Amygdala (tissue), 56 donors: ENCODE measurements at places on chromosomes 2 and 18.

GRCh38 chr2:152462779-152463178 is 127.8 kb downstream of the FMNL2 start:
- no peak for DNase-seq

DNA sequence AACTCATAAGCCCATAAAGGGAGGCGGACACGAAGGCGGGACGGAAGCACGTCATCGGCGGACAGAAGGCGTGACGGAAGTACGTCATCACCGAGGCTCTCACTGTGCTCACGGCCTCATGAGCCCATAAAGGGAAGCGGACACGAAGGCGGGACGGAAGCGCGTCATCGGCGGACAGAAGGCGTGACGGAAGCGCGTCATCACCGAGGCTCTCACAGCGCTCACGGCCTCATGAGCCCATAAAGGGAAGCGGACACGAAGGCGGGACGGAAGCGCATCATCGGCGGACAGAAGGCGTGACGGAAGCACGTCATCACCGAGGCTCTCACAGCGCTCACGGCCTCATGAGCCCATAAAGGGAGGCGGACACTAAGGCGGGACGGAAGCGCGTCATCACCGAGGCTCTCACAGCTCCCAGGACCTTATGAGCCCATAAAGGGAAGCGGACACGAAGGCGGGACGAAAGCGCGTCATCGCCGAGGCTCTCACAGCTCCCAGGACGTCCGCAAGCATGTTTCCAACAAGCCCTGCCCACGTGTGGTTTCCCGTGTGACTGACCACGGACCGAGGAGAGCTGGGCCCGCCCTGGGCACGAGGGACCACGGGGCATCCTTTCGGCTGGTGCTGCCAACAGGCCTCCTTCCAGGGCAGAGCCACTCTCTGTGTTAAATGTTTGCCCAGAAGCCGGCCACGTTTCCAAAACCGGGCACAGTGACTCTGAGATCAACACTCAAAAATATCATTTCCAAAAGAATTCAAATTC is 182.7 kb upstream of the SALL3 start:
- no peak for DNase-seq

GRCh38 chr2:140442319-140442718 is 1662.1 kb upstream of the NXPH2 start:
- no peak for DNase-seq

DNA sequence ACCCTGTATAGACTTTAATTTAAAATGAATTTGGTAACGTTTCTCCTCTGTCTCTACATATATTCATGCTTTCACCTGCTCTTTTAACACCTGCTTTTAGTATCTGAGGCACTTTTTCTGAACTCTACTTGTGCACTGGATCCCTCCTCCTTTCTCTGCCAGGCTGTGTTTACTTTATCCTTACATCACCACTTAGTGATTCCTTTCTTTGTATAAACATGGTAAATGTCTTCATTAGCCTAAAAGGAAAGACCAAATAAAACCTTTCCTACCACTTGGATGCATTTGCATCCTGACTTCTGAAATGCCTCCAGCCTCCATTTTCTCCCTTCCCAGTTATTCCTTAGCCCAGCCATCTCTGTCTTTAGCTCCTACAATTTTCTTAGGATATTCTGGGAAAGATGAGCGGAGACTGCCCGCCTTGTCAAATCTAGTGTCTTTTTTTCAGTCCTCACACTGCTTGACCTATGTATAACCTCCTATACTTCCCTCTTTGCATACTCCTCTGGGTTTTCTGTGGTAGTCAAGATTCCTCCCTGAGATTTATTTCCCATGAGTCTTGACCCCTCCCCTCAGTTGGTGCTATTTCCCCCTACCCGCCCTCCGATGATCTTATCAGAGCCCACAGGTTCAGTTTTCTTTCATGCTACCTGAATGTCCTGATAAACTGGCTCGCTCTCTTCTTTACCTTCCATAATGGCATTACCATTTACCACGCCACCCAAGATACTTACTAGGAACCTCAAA is 44.8 kb downstream of the REL start:
- no peak for DNase-seq

- DNase-seq, result no peak
Observed at GRCh38 chr18:67574749-67575148, 58.2 kb upstream of the DSEL start.

GRCh38 chr2:209145941-209146681 is 277.7 kb upstream of the MAP2 start:
- DNase-seq, result no peak

- DNase-seq, result no peak
Observed at GRCh38 chr18:13273800-13274199, 55.2 kb downstream of the LDLRAD4 start.

- no peak for DNase-seq
Observed at GRCh38 chr18:59432803-59433597, 73.9 kb upstream of the LMAN1 start.

DNA sequence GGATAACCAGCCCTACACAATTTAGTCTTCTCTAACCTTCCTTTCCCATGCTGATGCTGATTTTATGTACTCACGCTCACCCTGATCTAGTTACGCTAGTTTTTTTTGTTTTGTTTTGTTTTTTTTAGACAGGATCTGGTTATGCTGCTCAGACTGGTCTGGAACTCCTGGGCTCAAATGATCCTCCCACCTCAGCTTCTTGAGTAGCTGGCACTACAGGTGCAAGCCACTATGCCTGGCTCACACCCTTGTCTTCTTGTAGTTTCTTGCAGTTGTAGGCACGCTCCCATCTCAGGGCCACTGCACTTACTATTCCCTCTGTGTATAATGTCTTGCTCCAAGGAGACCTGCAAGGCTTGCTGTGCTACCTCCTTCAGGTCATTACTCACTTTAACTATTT is 6.2 kb downstream of the PELI1 start:
- no peak for DNase-seq

DNA sequence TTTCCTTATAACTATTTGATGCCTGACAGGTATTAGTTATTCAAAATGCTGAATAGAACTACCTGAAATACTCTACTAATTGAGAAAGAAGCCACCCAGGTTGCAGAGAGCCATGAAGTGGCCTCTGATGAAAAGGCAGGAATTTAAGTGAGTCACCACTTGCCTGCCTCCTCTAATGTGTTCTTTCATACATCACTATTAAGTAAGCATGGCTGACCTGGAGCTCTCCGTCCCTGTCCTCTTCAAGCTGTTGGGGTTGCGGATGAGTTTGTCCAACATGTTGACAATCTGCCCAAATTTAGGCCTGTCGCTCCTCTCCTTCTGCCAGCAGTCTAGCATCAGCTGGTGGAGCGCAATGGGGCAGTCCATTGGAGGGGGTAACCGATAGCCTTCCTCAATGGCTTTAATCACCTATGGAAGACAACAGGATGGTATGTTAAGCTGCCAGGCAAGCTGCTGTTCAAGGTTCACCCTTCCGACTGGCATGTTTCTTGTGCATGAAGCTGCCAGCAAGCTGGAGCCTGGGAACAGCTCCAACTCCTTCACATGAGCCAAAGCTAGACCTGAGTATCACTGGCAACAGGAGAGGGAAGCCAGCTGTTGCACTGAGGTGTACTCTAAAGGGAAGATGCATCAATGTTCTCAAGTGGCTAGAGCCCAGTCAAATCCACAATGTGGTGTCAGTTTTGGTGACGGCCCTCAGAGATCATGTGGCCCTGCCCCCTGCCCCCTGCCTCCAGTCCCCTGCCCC is 142.2 kb downstream of the EPHA4 start:
- DNase-seq, result no peak

DNA sequence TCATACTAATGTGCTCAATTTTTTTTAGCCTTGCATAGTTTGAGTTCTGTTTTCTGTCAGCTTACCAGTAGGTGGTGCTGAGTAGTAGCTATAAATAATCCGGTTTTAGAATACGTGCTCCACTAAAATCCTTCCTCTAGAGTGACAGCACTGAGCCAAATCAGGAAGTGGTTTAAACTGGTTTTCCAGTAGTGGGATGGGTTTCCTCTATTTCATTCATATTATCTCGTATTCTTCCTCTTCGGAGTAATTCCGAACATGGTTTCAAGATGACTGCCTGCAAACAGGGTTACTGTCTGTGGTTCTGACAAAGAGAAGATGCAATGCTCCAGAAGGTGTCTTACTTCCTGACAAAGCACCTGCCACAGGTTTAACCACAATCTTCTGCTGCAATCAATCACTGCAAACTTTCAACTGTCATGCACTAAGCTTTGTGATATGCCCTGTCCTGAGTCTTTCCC is 496.9 kb upstream of the VRK2 start:
- no peak for DNase-seq

DNA sequence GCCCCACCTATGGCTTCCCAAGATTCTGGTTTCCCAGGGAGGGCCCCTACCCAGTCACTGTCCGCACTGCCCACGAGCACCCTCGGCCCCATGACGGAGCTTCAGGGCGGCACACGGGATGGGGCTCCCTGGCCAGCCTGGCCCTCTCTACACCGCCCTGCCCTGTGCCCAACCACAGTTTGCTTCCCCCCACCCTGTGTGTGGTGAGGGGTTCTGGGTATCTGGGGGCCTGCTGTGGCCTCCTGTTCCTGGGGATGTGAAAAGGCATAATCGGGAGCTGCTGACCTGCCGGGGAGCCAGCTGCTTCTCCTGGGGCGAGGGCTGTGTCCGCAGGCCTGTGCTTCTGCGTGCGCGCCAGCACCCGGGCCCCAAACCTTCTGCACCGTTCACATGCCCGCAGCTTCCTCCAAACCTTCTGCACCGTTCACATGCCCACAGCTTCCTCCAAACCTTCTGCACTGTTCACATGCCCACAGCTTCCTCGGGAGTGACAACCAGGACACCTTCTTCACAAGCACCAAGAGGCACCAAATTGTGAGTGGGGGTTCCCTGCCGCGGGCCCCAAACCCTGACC is 12.4 kb downstream of the ANO7 start:
- no peak for DNase-seq

DNA sequence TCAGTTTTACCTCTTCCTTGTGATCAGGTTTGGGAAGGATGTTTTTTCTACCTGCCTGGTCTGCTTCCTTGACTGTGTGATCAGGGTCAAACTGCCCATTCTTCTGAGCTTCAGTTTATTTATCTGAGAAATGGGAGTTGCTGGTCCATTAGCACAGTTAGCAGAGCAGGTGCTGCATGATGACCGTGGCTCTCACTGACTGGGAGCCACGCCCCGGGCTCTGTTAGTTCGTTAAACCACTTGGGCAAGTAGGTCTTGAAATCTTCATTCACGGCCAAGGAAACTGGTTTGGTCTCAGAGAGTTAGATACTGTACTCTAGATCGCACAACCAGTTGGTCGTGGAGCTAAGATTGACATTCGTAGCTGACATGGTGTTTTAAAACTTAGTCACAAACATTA is 41.7 kb downstream of the INPP5D start:
- DNase-seq, result no peak

DNA sequence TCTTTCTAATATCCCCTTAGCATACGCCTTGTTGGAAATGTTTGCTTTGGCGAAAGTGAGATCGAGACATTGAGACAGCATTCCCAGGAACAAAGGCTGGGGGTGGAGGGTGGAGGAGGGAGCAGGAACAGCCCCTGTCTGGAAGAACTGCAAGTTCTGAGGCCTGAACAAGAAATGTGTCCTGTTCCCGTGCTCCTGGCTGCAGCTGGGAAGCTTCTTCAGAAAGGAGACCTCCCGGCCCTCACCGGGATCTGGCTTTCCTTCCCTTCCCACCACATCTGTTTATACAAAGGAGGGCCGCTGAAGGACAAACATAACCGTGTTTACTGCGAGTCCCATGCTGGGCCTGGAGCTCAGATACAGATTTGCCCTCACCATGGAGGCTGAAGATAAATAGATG is 35.9 kb downstream of the AFF3 start:
- no peak for DNase-seq

GRCh38 chr2:126828051-126828450 is 70.6 kb upstream of the TEX51 start:
- no peak for DNase-seq

DNA sequence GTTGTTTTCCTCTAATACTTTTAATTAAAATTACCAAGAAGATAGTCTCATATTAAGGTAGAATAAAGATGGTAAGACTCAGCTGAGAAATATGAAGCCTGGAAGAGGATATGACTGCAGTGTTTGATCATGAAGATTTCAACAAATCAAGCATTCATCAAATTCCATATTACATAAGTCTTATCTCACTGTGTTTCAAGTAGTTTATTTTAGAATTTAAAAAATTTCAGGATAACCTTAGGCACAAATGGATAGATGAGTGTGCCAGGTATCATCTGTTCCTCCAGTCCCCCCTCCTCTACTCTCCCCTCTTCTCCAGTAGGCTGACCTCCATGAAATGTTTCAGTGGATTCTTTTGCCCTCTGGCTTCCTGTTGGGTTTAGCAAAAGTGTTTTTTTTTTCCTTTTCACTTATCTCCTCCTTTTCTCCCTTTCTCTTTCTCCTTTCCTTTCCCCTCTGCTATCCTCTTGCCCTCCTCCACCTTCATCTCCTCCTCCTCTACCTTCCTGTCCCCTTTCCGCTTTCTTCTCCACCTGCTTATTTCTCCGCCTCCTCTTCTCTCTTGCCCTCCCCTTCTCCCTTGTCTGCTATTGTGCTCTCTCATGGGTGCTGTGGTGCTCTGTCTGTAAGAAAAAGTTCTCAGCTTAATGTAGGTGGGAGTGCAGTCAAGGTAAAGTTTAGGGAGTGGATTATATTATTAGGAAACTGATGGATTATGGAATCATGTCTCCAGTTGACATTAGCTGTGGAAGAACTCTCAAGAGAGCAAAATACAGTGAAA is 72.8 kb downstream of the ABI2 start:
- DNase-seq, result no peak

DNA sequence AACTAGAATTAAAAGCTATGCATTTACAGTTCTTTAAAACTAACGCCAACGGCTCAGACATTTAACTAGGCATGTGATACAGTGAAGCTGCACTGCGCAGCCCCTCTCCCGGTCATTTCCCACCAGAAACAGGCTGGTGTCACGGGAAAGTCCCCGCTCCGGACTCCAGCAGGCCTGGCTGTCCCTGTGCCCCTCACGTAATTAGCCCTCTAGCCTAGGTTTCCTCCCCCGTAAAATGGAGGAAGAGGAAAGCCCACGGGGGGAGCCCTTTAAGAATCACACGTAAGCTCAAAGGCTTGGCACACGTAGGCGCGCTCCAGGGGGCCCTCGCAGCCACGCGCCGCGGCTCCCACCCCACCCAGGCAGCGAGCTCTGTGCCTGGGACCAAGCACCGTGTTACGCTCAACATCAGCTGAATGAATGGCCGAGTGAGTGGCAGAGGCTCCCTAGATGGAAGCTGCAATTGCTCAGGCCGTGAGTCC is 48.0 kb downstream of the KCNIP3 start:
- no peak for DNase-seq

DNA sequence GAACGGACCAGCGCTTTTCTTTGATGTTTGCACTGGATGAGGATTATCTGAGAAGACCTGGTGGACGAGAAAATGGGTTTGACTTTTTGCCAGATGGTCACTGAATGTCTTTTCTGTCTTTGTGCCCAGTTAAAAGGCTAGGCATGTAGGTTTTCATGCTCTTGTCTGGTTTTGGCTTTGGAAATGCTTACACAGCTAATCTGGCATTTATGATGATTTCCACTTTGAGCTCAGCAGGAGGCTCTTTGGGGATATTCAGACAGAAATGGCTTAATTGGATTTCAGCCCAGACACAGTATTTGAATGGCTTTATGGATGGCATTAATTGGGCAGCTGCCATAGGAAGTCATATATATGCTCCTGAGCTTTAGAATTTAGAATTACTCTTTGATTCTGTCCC is 59.6 kb downstream of the NCK2 start:
- no peak for DNase-seq
